Thoracic aorta (tissue), 2 donors: ENCODE measurements at places on chromosomes 6 and 20.

GRCh38 chr20:15045246-15045645 is 707.8 kb upstream of the FLRT3 start:
- DNase-seq: no peak

DNA sequence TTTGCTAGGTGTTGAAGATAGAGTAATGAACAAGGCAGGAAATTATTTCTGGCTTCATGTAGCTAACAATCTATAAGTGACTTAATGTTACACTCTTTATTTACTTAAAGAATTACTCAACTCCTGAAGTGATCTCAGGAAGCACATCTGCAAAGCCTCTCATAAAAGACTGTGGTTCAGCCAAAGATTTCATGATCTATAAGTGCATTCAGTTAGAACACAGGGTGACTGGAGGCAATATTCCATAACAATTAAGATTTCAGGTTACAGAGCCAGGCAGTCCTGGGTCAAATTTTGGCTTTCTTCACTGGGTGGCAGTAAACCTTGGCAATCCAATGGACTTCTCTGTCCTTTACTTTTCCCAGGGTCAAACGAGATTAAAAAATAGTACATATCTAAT is 204.0 kb downstream of the TPBG start:
- no peak for DNase-seq

DNA sequence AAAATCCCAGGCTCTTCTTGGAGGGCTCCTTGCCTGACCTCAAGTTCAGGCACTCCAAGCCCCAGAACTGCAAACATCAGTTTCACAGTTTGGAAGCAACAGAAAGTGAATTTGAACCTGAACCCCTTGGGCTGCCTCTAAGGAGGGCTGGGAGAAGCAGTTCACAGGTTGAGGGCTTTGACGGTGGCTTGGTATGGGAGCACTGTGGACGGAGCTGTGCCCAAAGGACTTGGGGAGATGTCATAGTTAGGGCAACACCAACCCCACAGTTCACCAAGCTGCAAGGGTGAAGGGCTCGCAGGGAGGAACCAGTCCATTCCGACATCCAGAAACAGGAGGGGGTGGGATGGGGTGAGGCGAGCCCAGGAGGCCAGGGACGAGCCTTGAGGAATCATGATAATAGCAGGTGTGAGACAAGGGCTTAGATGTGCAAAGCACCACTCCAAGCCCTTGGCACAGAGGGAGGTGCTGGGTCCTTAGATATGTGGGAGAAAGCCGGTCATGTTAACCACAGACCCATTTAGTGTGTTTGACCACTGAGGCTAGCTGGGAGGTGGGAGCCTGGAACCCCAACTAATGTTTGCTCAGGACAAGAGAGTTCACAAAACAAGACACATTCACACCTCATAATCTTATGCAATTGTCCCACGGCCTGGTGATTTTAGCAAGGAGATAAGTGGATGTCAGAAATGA is 4.3 kb downstream of the CEBPB start:
- DNase-seq: no peak

- no peak for DNase-seq
These were observed 156.2 kb downstream of the BTBD9 start for GRCh38 chr6:38483526-38483925.

GRCh38 chr6:36195471-36196112 is 952 bp upstream of the BRPF3 start:
- no peak for DNase-seq

GRCh38 chr6:135094403-135094821 is 39.8 kb upstream of the HBS1L start:
- DNase-seq: no peak

- no peak for DNase-seq
These were observed 13.4 kb downstream of the ALDH8A1 start for GRCh38 chr6:134936476-134936875.

DNA sequence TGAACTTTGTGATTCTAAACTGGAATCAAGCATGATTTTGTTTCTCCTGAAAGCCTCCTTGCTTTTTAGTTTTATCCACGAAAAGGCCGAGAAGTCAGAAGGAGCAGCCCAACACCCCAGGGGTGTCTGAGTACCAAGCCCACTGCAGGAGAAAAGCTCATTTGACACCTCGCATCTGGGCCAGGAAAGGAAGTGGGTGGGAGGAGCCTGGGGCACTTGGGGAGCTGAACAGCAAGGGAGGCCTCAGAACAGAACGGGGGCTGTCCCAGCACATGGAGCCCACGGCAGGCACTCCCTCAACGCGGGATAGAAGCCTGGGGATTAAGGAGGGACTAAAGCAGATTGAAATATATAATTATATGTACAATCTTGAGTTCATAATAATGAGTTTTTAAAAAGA is 6.6 kb downstream of the KIF25 start:
- no peak for DNase-seq

DNA sequence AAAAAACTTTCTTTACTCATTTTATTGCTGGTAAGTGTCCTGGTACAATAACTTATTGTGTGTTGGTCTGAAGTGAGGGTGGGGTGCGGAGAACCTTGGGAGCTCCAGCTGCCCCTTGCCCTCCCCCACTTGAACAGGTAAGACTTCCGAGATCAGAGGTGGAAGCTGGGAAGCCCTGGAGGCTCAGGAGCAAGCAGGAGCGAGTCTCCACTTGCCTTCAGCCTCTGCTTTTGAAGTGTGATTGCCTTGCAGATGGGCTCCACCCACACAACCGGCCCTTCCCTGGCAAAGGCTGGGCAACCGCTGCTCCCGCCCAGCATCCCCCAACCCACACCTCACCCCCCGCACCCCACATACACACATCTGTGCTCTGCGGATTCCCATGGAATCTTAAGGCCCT is 179.6 kb downstream of the TFAP2C start:
- DNase-seq: no peak
